AG10803 (cell line): ENCODE measurements at places on chromosomes 12 and 14.

- DNase-seq: no peak
Observed at GRCh38 chr12:94849411-94849976, 154.0 kb downstream of the NDUFA12 start.

DNA sequence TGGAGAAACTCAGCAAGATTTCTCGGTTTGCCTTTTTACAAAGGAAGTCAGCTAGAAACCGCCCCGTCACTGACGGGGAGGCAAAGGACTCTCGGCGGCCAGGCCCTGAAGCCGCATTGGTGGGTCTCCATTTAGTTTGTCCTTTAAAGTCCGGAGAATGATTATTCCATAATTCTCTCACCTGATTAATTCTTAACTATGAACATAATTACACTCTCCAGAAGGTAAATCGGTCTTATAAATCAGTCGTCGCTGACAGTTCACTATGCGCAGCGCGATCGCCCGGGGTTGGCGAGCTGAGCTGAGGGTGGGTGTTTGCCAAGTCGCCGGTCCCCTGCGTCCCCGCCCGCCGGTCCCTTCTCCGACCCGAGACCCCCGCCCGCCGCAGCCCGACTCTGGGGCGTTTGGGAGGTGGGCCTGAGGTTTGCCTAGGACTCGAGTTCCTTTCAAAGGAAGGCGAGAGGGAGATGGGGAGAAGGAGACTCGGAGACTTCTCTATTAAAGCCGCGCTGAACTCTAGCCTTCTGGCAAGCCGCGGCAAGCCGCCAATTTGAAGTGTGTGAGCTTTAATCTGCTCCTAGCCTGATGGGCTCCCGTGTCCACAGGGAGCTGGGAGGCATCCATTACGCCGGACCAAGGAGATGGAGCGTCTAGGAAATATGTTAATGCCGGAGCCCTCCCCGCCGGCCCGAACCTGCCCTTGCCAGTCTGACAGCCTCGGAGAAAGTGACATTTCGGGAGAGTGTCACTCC, 392.9 kb downstream of the NOVA1 start:
- no peak for DNase-seq

- DNase-seq: no peak
Observed at GRCh38 chr12:71640316-71640715, 23.3 kb downstream of the ZFC3H1 start.

DNA sequence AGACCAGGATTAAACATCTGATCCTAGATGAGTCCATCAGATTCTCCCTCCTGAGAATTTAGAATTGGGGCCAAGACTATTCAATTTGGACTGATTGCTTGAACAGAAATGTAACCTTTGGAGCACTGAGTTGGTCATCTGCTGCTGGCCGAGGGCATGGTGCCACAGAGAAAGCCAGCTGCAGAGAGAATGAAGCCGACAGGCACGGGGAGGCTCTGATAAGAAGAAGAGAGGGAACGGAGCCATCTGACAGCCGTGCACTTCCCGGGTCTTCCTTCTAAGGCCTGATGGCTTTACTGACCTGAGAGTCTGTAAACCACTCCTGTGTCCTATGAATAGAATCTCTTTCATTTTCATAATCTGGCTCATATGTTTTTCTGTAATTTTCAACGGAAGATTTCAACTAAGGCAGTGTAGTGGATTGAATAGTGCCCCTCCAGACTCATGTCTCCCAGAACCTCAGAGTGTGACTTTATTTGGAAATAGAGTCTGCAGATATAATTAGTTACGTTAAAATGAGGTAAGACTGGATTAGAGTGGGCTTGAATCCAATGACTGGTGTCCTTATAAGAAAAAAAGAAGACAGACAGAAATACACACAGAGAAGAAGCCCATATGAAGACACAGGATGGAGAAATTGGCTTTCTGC, 39.1 kb upstream of the FRS2 start:
- no peak for DNase-seq

GRCh38 chr12:111351026-111351425, 17.9 kb downstream of the PHETA1 start:
- no peak for DNase-seq

- no peak for DNase-seq
Observed at GRCh38 chr12:50984586-50985298, 32.4 kb downstream of the HIGD1C start.

DNA sequence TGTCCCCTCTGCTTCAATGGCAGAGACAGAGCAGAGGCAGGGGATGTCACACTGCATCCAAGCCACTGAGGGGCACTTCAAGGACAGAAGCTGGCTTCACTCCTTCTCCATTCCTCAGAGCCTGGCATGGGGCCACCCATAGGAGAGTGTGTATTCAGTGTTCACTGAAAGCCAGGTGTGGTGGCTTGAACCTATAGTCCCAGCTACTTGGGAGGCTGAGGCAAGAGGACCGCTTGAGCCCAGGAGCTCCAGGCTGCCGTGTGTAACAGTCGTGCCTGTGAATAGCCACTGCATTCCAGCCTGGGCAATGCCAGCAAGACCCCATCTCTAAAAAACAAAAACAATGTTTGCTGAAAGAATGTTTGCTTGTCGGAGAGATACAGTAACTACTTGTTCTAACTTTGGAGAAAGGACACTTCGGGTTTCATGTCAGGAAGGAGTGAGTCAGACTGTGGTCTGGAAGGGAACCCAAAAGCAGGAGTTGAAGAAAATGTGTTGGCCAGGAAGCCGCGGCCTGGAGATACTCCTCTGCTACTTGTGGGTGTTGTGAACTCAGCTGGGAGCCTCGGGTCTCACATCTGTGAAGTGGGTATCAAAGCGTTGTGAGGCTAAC, 43.4 kb downstream of the ELK3 start:
- DNase-seq: peak; percentile 98

GRCh38 chr14:35341454-35341750, 49.2 kb downstream of the PSMA6 start:
- DNase-seq: no peak

- DNase-seq: peak; percentile 69
Observed at GRCh38 chr12:77339610-77340009, 274.2 kb upstream of the E2F7 start.

DNA sequence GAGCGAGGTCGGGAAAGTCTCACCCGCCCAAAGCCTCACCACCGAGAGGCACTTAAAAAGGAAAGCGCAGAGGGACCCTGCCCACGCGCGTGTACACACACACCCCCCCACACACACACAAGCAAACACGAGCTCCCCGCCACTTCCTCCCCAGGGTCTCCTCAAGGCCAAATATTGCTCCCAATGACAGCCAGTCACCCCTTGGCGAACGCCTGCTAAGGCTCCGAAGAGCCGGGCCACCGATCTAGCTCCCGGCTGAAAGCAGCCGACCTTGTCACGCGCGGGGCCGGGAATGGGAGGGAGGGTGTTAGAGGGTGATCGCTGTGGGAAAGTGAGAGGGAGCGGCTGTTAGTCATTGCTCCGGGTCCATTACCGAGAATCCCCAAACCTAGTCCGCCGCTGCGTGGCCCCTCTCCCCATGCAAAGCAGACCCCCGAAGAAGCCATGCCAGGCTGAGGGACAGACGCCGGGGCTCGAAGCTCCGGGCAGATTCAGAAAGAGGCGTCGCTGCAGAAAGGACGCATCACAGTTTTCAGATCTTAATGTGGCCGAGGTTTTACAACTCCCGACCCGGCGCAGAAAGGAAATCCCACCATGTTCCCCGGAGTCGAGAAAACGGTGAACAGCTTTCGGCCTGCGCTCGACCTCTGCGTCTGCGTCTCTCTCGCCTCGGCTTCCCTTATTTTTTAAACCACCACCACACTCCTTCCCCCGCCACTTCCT, 2.6 kb downstream of the BMP4 start:
- peak; percentile 15 for DNase-seq

DNA sequence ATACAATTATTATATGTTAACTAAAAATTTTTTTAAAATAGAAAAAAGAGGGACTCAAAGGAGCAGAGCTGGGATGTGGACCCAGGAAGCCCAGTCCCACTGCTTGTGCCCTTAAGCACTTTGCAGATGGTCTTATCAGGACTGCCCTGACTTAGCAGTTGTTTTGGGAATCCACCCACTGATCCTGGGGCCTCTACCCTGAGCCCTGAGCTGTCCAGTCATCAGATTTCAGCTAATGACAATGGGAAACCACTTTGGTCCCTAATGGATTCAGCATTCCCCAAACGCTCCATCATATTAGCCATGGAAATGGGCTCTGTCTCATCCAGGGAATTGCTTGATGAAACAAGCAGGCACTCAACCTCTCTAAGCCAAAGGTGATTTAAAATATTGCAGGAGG, 22.5 kb upstream of the WSCD2 start:
- DNase-seq: no peak

- peak; percentile 86 for DNase-seq
Observed at GRCh38 chr12:15584366-15585041, 204.7 kb downstream of the EPS8 start.

GRCh38 chr14:36797634-36798033, 136.0 kb downstream of the PAX9 start:
- DNase-seq: no peak
